Caco-2 (cell line): ENCODE measurements at places on chromosomes 13 and 19. TPM values are rescaled to one million over a fixed set of nuclear protein-coding genes. Genes with fewer than 3 reads are reported as not detected.

GRCh38 chr13:98878486-98879126 is 99.3 kb downstream of the DOCK9 start:
- no peak for DNase-seq

Gene N4BP2L1
- total RNA-seq = 7.9 and 9.3 TPM in 2 replicates

GRCh38 chr13:112229992-112230872 is 145.9 kb upstream of the SPACA7 start:
- DNase-seq = no peak

GRCh38 chr19:35346193-35347052 is 1.3 kb upstream of the FFAR1 start:
- DNase-seq = no peak

- no peak for DNase-seq
These were observed 347.6 kb downstream of the OXGR1 start for GRCh38 chr13:96646515-96647211.

- no peak for DNase-seq
These were observed 13.4 kb upstream of the MTRF1 start for GRCh38 chr13:41276824-41277223.

Gene SIGLEC10
- total RNA-seq = not detected in 2 replicates

Gene FAM83E
- total RNA-seq = 5.8 and 6.8 TPM in 2 replicates

Gene HCST
- not detected in 2 replicates for total RNA-seq

DNA sequence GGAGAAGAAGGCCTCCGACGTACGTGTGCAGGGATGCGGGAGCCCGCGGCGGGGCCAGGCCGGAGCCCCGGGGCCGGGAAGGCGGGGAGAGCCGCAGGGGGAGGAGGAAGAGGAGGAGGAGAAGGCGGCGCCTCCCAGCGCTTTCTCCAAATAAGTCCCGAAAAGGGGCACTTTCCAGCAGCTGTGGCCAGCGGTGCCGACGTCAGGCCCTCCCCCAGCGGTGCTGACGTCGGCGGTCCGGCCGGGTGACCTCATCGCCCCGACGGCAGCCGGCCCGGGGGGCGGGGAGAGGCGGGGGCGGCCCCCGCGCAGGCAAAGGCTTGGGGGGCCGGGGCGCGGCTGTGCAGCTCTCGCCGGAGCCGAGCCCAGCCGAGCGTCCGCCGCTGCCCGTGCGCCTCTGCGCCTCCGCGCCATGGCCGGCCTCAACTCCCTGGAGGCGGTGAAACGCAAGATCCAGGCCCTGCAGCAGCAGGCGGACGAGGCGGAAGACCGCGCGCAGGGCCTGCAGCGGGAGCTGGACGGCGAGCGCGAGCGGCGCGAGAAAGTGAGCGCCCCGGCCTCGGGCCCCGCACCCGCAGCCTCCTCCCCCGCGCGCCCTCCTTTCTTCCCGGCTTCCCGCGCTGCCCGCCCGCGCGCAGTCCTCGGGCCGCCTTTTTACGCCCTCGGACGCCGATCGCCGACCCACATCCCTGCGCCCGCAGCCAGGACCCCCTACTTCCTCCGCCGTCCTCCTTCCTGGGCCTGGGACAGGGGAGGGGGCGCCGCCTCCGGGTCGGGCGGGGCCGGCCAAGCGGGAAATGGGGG is at the start of gene TPM4:
TSS of gene TPM4 (plus strand) at position 342 of the 804 bp plus-strand sequence. CDS start at position 413, 71 bp downstream.
- DNase-seq = peak; percentile 91

DNA sequence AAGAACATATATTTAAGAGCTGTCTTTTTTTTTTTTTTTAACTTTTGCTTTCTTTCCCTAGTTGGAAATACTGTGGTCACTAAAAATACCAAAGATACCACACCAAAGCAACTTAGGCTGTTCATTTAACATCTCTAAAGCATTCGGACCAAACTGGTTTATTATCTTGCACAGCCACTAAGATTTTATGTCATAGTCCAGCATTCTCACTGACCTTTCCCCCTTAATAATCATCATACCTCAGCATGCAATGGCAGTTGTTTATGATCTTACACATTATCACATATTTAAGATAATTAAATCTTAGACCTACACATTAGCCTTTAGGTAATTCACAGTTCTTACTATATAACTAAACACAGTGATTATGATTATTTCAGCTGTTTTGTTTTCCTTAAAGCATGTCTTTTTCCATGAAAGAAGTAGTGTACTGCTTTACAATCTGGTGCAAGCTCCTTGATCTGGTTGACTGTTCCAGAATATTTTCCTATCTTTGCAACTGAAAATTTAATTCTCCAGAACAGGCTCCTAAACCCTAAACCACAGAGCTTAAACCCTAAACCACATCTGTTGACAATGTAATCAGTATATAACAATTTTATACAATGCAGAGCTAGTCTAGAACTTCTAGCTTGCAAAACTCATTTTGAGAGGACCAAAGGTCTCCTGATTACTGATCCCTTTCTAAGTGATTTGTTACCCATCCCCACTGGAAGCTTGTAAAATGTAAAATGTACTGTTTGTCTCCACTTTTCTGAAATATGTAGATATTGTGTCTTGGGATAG is 74.2 kb downstream of the CDK8 start:
- peak; percentile 46 for DNase-seq

DNA sequence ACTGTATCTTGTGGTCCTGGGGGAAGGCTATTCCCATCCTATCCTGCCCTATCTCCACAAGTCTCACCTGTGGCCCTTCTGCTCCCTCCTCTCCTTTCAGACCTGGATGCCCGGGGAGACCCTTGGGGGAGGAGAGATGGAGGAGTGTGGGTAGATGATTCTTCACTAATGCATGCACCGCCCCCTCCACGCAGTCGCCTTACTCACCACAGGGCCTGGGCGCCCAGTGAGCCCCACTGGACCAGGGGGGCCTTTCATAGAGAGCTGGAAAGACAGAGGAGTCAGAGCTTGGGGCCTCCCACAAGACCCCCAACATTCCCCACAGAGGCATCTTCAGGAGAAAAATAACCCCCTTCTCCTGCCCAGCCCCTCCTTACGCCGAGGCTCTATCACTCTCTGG is 14.3 kb downstream of the COL5A3 start:
- no peak for DNase-seq

Gene CGB1
- not detected in 2 replicates for total RNA-seq

DNA sequence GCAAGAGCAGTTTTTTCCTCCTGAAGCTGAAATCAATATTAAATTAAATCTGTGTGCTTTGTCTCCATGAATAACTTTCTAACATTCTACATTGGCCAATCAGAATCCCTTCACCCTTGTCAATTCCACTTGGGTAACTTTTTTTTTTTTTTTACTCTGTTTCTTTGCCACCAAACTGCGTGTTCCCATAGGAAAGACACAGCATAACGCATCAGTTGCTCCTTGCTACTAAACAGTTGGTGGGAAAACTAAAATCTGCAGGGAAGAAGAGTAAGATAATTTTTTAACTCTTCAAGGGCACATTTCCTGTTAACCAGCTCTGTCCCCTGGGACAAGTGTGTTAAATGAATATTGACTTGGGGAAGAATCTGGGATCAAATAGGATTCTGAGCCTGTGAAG is 113.3 kb upstream of the SERP2 start:
- DNase-seq = no peak

DNA sequence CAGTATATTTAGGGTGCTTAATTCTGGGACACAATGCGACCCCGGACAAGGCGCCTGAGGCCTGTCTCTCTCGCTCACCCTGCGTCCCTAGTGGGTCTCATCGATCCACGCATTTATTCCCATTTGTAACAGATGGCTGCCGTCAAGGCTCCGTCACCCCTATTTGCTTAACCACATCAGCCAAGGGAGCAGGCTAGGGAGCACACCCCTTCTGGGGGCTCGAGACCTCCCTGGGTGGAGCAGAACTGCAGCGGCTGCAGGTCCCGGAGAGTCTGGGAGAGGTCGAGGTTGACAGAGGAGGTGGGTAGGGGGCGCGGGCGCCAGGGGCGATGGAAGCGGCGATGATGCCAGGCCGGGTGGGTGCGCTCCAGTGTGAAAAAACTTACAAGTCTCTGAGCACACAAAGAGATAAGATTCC is 507 bp downstream of the ALG5 start:
- peak; percentile 38 for DNase-seq

Gene CERS1
- total RNA-seq = 19.0 and 20.3 TPM in 2 replicates

- no peak for DNase-seq
These were observed 149.0 kb upstream of the SOX1 start for GRCh38 chr13:111917901-111918300.

Gene OR7D2
- total RNA-seq = not detected in 2 replicates

DNA sequence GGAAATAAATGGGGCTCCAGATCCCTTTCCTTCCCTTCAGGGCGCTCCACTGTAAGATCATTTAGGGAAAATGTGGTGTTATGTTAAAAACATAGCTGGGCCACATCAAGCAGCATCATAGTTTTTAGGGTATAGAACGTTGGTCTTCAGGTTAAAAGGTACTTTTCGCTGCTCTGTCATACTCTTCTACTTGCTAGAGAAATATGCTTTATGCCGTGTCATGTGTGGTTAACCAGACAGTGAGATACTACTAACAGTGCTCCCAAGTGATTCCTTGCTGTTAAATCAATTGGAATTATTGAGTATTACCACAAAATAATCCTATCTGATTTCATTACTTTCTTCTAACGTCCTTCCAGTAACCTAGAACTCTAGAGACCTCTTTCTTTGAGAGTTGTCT is 1.1 kb upstream of the NDFIP2 start:
- no peak for DNase-seq

Gene ZNF701
- 17.5 and 19.6 TPM in 2 replicates for total RNA-seq

GRCh38 chr13:111957913-111958450 is 109.0 kb upstream of the SOX1 start:
- no peak for DNase-seq

DNA sequence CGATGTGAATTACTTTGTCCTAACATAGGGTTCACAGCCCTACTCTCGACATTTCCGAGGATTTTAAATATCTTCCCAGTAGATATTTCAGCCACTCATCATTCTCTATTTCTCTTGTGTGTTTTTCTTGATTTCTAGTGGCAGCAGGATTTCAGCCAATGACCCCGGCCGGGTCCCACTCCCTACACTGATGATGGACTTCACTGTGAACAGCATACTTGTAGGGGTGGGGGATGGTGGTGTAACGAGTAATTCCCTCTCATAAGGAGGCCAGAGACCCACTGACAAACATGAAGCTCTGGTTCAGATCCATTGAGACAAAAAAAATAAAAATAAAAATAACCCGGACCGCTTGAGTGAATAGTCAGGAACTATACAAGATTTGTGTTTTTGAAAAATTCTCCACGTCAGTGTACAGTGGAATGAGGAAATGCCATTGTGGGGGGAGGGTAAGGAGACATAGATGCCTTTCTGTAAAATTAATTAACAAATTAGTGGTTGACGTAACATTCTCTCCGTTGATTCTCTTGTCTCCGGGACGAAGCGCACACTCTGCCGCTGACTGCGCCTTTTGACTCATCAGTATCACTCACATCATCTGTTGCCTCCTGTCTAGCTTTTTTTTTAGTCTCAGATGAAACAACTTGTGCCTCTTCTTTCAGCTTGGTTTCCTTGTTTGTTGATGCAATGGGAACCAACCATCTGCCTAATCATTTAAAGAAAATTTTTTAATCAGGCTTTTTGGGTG is 48.8 kb upstream of the IRS2 start:
- no peak for DNase-seq

GRCh38 chr13:65868884-65869283 is 1361.3 kb downstream of the PCDH9 start:
- DNase-seq = no peak

Gene HCN2
- 2.7 and 3.9 TPM in 2 replicates for total RNA-seq

DNA sequence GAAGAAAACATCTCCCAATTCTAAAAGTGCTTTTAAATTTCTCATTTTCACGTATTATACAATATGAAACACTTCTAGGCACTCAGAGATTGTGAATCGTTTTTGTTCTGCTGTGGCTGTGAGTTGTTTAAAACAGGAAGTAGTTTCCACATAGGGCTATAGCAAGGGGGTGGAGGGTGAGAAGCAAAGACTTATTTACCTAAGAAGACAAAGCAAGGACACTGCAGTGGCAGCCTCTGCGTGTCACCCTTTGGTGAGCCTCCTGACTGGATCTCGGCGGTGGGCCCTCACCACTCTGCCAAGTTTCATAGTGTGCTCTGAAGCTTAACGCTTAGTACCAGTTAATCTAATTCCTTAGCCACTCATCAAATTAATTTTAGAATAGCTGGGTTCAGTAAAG is 56.8 kb downstream of the TNFSF13B start:
- DNase-seq = no peak

DNA sequence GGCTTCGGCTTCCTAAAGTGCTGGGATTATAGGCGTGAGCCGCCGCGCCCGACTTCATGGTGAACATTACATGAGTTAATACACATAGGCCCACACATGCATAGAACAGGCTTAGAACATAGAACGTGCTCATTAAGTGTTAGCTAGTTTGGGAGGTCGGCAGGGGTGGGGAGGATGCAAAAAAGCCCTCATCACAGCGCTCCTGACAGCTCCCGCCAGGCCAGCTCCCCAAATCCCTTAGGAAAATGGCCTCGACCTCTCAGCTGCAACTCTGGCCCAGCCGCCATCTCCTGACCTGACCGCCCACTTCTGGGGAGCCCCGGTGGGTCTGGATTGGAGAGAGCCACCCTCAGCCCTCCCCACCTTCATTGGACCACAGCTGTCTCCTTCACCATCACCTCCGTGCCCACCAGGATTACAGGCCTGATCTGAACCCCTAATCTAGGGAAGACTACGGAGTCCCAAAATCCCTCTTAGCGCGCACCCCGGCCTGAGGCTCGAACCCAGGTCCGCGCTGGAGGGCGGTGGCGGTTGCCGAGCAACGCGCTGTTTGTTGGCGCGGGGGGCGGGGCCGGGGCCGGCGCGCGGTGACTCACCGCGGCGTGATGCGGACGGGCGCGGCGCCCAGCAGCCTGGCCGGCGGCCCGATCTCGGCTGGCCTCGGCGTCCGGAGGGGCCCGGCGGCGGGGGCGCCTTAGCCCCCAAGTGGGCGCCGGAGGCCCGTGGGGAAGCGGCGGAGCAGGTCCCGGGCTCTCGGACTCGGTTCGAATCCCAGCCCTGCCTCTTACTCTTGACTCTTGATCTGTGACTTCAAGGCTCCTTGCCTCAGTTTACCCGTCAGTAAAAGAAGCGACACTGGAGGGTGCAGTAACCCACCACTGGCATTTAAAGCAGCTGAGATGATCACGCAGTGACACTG is 26.7 kb upstream of the NANOS3 start:
- DNase-seq = peak; percentile 89

- no peak for DNase-seq
These were observed 19.2 kb downstream of the TMEM272 start for GRCh38 chr13:51825681-51826254.

GRCh38 chr13:99459099-99459850 is 42.0 kb upstream of the TM9SF2 start:
- DNase-seq = no peak

GRCh38 chr19:38727868-38728660 is 16.2 kb downstream of the CAPN12 start:
- no peak for DNase-seq

- no peak for DNase-seq
These were observed 419 bp downstream of the MRPS31 start for GRCh38 chr13:40770609-40770933.

- DNase-seq = no peak
These were observed 10.2 kb downstream of the CARM1 start for GRCh38 chr19:10881403-10882107.

Gene CLDN10
- total RNA-seq = not detected in 2 replicates

- DNase-seq = no peak
These were observed 300.6 kb downstream of the COG6 start for GRCh38 chr13:39956036-39956435.
